ENCODE measurements at places on chromosomes 5 and 9.

DNA sequence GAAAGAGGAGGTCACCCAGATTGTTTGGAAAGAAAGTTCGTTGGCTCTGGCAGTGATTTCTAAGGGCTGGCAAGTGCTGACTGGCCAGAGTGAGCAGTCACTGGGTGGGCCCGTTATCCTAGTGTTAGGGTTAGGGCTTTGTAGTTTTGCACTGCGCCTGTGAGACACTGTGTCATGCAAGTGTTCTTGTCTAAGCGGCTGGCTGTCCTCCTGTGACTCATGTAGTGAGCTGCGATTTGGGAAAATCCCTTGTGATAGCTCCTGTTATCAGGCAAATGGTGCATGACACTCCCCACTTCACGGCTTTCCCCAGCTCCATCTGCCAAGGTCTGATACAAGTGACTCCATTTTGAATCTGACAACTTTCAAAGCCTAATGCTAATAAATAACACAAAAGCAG, 526.0 kb upstream of the ADAMTS16 start:
- DNase-seq = no peak

DNA sequence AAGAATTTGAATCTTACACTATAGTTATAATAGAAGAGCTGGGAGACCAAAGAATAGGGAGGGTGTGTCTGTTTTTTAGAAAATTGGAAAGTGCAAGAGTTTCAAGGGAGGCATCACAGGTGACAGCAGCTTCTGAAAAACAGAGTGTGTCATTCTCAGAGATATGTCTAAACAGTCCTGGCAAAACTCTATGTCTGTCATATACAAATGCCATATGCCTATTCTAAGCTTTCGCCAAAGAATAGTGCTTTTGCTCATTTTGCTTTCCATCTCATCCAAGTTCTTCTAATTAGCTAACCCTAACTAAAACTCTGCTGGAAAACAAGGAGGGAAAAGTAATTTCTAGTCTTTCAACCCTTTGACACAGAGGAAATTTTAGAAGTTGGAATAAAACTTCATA, 388.0 kb upstream of the TYRP1 start:
- no peak for DNase-seq

GRCh38 chr5:55188656-55189540, 15.9 kb upstream of the CDC20B start:
- no peak for DNase-seq

DNA sequence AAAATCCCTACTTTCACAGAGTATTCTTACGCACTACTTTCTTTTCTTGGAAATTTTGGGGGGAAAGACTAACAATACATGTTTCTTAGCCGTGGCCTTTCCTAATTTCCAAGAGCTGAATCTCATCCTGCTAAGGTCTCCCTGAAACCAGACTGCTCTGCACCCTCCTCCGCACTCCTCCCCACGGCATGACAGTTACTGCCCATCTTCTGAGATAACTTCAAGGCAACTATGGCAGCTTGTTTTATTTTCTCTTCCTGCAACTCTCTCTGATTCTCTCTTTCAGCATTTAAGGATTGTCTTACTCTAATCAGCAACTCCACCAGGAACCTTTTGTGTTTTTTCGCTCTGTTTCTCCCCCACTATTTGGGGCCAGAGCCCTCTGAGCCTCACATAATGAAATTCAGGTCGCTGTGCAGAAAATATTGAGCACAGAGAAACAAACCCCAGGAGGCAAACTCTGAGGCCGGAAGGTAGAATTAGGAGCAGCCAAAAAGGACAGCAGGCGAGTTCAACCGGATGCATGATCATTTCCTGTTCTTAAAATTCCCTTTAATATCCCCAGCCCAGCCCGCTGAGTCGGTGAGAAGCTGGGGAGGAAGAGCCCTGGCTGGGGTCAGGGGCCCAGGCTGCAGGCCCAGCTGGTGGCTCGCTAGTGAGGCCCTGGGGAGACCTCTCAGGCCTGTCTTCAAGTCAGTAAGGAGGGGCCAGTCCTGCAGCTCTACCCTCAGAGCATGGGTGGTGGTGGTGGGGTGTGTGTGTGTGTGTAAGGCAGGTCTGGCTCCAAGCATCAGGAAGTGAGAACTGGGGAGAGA, 213.6 kb upstream of the S1PR3 start:
- peak; percentile 51 for DNase-seq

GRCh38 chr5:107389130-107389774, 281.5 kb downstream of the EFNA5 start:
- DNase-seq = peak; percentile 38

DNA sequence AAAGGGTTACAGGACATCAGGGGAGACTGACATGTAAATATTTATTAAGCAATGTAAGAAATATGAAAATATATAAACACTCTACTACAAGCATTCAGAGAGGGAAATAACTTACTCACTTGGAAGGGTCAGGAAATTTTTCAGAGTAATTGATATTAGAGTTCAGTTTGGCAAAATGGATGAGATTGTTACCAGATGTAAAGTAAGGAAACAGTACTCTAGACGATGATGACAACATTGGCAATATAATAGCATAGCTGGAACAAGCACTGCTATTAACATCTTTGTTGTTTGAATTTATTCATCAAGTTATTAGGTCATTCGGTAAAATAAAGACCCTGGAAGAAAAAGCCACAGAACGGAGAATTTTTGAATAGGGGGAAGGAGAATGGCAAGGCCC, 49.1 kb downstream of the GNA14 start:
- no peak for DNase-seq

All from amniotic epithelial cell (primary cell).